ENCODE measurements at places on chromosomes 7 and 10. TPM values are rescaled to one million over a fixed set of nuclear protein-coding genes. Genes with fewer than 3 reads are reported as not detected.
A peak's percentile ranks its signal among the peaks of the same experiment; 100 is the strongest.

RBP3 gene
- polyA plus RNA-seq, result not detected

CACNB2 gene
- polyA plus RNA-seq, result 2.8 TPM

CPVL gene
- 104 TPM for polyA plus RNA-seq

WNT2 gene
- 0.49 TPM for polyA plus RNA-seq

MRPS17 gene
- polyA plus RNA-seq, result 26.8 TPM

ANKRD30A gene
- polyA plus RNA-seq, result not detected

ZNF488 gene
- polyA plus RNA-seq, result 4.0 TPM

PON3 gene
- polyA plus RNA-seq, result 1.9 TPM

GPER1 gene
- 4.8 TPM for polyA plus RNA-seq

ZNF365 gene
- polyA plus RNA-seq, result 0.54 TPM

NUP42 gene
- 24.8 TPM for polyA plus RNA-seq

CPEB3 gene
- 2.3 TPM for polyA plus RNA-seq

DDX50 gene
- polyA plus RNA-seq, result 24.0 TPM

EN2 gene
- polyA plus RNA-seq, result not detected

ZNF438 gene
- polyA plus RNA-seq, result 5.9 TPM

LRRC61 gene
- 23.2 TPM for polyA plus RNA-seq

GRCh38 chr7:117332031-117332430, 9.2 kb upstream of the WNT2 start:
- DNase-seq, result no peak

DNA sequence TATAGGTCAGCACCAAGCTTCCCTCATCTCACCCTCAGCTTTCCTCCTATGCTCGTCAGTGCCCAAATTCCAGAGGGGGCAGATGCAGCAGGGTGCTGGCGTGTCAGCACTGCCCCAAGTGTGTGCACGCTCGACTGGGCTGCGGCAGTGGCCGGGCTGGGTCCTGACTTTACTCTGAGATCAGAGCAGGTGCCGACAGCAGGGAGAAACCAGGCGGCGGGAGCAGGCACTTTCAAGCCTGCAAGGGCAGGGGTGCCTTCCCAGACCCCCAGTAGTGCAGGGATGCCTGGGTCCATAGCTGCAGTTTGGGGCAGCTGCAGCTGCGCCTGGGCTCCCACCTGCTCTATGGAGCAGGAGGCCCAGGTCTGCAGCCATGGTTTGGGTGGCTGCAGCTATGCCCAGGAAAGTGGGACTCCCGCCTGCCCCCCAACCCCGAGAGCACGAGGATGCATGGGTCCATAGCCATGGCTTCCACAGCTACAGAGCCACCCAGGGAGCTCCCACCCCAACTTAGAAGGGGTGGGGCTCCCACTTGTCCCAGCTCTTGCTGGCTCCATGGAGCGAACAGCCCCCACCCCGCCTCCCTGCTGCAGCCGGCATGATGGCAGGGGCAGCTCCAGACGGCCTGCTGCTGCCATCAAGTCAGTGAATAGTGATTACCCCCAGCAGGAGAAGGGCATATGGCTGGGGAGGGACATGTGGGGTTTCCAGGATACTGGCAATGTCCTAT, 199.2 kb upstream of the KMT2E start:
- DNase-seq, result peak; percentile 59

DNA sequence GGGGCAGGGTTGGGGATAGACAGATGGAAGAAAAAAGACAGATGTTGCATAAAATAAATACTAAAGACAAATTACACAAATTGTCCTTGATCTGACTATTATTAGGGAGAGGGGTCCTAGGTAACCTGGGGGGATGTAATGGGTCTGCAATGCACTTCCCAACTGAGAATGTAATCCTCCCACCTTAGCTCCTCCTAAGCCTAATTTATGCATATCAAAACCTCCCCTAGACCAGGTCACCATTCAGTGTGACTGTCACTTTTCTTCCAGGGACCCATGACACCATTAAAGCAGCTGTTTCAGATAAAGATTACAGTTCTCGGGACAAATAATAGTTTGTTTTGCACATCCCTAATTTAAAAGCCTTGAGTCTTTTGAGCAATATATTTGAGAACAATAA, 133.9 kb upstream of the FEZF1 start:
- DNase-seq, result no peak

- no peak for DNase-seq
These were observed 88.1 kb downstream of the HIP1 start for GRCh38 chr7:75650681-75651080.

GRCh38 chr7:148262721-148263229, 327.8 kb upstream of the C7orf33 start:
- DNase-seq, result peak; percentile 80

DNA sequence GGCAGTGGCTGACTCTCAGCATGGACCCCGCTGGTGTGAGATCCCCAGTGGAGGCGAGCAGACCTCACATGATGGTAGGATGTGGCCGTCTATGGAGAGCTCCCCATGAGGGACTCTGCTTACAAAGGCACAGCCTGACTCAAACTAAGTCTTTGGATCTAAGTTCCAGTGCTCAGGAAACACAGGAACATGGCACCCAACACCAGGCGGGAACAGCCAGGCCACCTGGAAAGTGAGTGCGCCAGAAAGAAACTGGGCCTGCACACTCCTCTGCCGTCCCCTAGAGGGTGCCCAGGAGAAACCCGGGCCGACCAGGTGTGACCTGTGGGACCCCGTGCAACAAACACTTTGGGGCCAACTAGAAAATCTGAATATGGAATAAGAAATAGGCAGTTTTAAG, 10.0 kb downstream of the PITRM1 start:
- DNase-seq, result no peak

DNA sequence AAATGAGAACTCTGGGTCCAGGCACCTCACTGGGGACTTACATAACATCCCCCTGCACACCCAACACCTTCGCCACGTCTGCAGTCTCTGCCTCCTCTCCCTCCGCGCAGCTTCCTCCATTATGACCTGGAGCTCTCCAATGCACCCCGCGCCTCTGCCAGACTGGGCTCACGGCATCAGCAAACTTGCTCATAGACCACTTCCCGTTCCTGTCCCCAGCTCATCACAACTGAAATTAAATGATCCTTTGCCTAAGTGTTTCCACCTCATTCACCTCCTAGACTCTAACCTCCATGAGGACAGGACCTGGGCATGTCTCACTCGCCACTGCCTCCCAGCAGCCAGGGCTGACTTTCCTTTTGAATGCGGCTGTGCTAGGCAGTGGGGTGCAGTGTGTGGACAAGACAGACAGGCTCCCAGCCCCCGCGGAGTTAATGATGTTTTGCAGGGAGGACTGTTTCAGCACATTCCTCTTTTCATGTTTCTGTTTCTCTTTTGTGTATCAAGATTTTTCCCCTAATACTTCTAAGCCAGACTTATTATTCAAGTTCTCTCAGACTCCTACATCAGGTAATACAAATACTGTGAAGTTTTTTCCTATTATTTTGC, 18.8 kb downstream of the CHST15 start:
- no peak for DNase-seq

DNA sequence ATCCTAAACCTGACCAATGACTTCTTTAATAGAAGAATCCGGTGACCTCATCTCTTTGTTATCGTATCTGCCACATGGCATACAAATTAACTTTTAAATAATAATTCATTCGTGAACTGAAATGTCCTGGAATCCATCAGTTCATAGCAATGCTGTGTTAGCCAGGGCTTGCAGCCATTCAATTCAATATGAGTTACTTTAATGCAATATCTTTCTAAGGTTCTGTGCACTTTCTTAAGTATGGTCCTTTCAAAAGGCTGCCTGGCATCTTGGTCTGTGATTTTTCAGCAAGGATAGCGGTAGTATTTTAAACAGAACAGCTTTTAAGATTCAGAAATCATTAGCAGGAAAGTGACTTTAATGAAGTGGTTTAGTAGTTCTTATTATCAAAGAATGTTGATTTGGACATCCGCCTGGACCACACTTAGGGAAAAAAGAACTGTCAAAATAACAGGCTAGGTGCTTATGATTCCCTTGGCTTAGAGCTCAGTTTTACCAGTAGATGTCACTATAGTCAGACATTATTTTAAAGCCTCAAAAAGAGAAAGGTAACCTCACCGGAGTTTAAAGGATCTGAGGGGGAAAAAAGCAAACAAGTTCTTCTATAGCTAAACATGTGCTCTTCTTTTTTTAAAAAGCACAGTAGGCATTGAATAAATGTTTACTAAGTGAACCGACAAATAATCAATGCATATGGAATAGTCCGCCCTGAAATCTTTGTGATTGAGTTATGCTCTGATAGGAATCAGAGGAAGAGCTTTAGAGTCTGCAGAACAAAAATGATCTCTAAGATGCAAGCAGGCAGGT, 22.7 kb downstream of the SLC35G1 start:
- peak; percentile 84 for DNase-seq

DNA sequence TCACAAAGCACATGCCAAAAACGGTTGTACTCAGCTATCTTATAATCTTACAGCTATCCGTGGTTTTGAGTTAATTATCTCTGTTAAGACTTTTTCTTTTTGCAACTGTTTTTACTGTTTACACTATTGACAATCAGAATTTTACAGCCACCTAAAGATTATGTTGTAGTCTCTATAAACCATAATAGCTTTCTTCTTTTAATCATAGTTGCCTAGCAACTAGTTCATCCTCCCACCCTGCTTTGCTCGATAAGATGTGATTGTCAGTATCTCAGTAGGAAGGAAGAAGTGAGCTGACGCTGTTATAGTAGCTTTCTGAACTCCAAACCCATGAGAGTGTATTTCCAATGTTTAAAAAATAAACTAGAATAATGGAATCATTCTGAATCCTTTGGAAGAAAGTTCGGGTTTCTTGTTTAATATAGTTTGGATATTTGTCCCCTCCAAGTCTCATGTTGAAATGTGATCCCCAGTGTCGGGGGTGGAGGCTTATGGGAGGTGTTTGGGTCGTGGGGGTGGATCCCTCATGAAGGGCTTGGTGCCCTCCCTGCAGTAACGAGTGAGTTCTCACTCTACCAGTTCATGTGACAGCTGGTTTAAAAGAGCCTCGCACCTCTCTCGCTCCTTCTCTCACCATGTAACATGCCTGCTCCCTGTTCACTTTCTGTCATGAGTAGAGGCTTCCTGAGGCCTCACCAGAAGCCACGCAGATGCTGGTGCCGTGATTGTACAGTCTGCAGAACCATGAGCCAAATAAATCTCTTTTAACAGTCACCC, 68.1 kb downstream of the SVOPL start:
- DNase-seq, result no peak

DNA sequence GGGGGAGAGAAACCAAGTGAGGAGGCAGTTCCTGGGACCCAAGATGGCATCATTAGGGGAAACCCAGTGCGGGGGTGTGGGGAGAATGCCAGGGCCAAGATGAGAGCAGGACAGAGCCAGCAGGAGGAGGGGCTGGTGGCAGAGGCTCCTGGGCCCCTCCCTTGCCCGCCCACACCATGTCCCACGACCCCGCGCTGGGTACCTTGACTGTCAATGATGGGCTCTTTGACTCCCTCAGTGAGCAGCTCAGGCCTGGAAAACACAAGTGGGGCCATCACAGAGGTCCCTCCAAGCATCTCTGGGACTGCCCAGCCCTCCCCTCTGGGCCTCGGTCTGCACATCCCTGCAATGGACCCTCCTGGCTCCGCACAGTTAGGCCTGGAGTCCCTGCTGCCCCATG, 75.4 kb downstream of the RABGEF1 start:
- DNase-seq, result no peak

DNA sequence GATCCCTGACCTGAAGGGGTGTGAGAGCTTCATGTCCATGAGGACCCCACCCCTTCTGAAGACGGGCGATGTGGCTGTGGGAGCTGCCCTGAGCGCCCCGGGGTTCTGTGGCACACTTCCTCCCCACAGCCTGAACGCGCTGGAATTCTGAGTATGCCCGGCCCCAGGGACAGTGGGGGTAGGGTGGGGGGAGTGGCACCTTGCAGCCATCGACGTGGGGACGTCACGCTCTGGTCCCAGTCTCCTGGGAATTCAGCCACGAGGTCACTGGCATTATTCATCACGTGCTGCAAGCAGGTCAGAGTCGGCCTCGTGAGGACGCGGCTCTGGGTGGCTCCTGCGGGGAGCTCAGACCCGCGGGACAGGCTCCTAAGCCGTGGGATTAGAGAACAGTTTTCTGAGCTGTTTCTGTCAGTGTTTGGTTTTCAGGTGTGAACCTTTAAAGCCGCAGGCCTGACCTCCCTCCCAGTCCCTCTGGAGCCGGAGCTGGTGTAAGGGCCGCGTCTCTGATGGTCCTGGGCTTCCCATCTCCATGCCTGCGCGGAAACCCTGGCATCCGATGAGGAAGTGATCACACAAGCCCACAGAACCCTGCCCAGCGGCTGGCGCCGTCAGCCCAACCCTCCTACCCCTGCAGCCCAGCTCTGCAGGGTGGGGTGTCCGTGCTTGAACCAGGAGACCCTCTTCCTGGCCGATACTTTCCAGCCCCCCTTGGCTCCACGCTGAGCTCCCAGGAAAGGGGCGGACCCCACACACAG, 16.1 kb downstream of the GPR146 start:
- DNase-seq, result peak; percentile 87

DNA sequence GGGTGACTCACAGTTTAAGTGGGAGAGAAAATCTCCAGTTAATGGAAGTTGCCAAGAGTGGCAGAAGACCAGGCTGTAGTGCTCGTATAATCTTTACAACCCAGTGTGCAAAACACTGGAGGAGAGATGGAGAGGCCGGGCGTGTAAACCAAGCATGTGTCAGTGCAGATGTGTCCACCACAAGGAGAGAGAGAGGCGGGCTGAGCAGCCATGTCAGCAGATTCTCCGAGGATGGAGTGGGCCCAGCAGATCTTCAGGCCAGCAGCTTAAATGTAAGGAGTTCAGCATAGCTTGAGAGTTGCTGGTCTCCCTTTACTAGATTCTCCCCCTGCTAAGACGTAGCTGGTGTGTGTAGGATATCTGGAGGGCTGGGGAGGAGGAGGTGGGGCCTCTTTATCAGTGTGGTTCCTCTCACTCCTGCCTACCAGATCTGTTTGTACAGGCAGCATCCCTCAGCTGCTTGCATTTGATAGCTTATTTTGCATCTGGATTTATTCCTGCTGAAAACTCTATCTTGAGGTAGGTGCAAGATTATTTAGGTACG, 13.7 kb downstream of the BPGM start:
- DNase-seq, result no peak

GRCh38 chr10:131650771-131651673, 249.8 kb upstream of the PPP2R2D start:
- no peak for DNase-seq

GRCh38 chr7:78223598-78223997, 425.0 kb downstream of the PHTF2 start:
- no peak for DNase-seq

- DNase-seq, result no peak
These were observed 300.0 kb upstream of the NRG3 start for GRCh38 chr10:81575036-81575435.

DNA sequence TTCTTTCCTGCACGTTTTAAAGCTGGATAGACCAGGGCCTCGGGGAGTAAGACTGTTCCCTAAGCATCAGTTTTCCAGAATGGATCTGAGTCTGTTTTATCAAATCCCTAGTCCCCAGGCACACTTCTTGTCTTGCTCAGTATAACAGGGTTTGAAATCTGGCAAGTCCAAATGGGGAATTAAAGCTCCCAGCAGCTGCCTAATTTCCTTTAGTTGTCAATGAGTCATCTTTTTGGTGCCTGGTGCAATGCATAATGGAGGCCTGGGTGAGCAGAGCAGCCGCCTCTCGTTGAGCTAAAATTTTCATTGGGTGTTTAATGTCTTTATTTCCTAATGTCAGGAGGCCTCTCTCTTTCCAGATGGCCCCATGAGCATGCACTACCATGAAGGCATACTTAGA, 87.9 kb downstream of the STRA8 start:
- DNase-seq, result no peak

All from kidney (tissue), 22 donors.